ENCODE measurements at places on chromosomes 3 and 15.

GRCh38 chr15:23648920-23649515 lies 1.4 kb upstream of the MAGEL2 start:
- DNase-seq: no peak

GRCh38 chr3:165545059-165545458 lies 292.2 kb downstream of the BCHE start:
- no peak for DNase-seq

GRCh38 chr3:108833611-108834010 lies 11.0 kb downstream of the TRAT1 start:
- no peak for DNase-seq

- DNase-seq: no peak
These were observed 61.7 kb upstream of the AKAP13 start for GRCh38 chr15:85318732-85319076.

DNA sequence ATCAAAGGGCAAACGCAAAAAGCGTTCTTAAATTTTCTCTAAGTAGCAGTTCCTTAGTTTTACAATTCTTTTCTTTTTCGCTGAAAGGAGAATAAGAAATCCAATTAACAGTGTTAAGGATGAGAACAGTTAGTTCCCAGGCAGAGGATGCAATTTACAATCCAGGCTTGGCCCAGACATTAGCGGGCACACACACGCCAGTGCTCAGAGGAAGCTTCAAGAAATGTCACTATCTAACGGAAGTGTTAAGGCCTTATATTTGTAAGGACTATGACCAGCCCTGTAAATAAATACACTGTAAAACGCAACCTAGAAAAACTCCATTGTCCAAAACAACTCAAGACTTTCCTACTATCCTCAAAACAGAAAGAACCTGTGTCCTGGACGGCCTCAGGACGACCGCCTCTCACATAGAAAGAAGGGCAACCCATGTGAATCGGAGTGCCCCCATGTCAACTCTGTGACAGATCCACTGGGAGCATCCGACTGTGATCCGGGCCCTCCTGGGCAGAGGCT lies 1.3 kb downstream of the ACAP2 start:
- DNase-seq: no peak

DNA sequence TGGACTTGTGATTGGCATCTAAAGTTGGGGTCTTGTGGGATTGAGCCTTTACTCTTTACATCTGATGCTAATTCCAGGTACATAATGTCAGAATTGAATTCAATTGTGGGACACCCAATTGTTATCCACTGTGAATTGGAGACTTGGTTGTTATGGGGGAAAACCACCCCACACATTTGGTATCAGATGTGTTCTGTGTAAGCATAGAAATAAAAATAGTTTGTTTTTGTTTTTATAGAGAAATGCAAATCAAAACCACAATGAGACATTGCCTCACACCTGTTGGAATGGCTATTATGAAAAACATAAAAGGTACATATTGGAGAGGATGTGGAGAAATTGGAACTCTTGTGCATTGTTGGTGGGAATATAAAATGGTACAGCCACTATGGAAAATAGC lies 58.5 kb downstream of the CPA3 start:
- DNase-seq: no peak

- DNase-seq: no peak
These were observed 911.5 kb upstream of the GBE1 start for GRCh38 chr3:82672966-82673365.

DNA sequence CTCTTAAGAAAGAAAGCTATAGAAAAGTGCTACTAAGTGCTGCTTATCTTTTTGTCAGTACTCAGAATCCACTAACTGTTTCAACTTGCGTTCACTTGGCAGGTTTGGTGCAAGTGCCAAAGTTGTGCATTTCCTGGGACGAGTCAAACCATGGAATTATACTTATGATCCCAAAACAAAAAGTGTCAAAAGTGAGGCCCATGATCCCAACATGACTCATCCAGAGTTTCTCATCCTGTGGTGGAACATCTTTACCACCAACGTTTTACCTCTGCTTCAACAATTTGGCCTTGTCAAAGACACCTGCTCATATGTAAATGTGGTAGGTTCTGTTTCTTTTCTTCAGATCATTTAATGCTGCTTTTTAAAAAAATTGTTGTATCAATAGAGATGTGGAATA lies 32.6 kb downstream of the GYG1 start:
- no peak for DNase-seq

GRCh38 chr15:86347245-86347644 lies 267.6 kb downstream of the AGBL1 start:
- no peak for DNase-seq

DNA sequence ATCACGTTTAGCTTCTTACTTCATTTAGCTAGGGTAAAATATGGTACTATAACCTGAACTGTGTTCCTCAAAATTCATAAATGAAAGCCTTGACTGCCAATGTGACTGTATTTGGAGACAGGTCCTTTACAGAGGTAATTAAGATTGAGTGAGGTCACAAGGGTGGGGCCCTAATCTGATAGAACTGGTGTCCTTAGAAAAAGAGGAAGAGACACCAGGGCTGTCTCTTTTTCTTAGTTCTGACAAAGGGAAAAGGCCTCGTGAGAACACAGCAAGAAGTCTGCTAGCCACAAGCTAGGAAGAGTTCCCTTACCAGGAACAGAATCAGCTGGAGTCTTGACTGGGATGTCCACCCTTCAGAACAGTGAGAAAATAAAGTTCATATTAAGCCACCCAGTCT lies 162.7 kb downstream of the GMNC start:
- no peak for DNase-seq

DNA sequence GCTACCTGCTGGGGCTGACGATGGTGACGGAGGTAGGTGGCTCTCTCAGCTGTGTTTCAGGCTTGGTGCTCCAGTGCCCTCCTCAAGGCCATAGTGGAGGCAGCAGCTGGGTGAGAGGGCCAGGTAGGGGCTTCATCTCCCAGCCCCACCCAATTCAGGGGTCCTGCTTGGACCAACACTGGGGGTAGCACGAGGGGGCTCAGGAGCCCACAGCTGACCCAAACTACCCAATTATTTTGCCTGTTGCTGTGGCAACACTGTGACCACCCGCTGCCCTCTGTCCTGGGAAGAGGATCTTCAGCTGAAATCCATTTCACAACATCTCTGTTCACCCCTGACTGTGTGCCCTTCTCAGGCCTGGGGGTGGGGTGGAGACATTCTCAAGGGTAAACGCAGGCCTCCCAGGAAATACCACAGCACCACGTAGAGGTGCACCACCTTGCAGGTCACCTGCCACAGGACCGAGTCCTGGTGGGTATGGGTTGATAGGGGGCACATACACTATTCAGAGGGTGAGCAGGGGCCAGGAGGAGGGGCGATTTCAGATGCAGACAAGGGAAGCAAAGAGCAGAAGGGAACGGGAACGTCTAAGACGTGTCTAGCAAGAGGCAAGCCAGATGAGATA lies 62.7 kb downstream of the GRIP2 start:
- no peak for DNase-seq

DNA sequence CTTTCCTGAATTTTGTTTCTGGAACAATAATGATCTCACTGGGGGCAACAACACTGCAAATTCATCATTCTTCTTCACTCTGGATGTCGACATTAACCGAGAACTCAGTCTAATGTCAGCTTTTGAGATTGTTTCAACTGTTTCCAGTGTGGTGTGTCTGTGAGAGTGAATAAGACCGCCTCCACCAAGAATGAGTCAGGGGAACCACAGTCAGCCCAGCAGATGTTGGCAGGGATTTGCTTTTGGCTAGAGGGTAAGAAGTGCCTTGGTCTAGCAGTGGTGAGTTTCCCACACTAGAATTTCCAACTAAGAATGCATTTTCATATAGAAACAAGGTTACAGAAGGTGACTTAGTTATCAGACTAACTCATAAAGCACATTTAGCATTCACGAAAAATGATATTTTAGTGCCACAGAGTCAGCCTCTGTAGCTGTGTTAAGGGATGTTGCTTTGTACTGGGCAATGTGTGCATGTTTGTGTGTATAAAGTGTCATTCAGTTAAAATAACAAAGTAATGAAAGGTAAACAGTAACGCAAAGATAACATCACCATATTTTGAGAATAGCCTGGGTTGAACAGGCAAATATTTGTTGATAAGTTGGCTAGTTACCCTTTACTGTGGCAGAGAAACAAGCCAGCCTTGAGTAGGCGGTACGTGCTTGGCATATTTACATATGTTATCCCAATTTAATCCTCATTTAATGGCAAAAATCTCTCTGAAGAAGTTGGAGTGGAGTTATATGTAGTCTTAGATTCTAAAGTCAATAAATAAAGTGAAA lies 33.8 kb downstream of the DRD3 start:
- DNase-seq: peak; percentile 19
